ENCODE measurements at places on chromosomes 6 and 20. TPM values are rescaled to one million over a fixed set of nuclear protein-coding genes. Genes with fewer than 3 reads are reported as not detected.
A peak's percentile ranks its signal among the peaks of the same experiment; 100 is the strongest.

DNA sequence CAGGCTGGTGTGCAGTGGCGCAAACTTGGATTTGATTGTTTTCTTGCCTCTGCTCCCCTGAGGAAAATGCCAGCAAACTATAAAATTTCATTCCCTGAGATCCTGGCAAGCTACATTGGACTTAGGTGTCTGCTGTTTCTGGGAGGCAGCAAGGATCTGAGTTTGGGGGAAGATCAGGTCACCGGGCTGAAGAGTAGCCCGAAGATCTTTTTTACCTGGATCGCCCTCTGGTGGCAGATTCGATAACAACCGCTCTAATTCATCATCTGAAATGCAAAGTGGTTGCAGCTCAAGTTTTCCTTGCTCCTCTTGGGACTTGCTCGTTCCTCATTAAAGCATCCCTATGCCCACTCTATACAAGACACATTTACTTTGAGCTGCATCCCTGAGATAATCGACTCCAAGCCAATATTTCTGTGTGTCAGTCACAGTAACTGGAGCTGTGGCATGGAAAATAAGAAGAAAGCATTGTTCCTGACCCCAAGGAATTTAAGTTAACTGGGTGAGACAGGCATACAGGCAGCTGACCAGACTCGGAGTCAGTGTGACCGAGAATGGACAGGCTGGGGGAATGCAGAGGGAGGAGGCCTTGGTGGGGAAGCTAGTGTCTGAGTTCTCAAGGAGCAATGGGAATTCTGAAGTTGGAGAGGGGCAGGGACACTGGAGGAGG lies 131.8 kb upstream of the PROKR2 start:
- no peaks in the 10 kb centered on the region for H3K27me3 ChIP-seq
- H3K27ac ChIP-seq, result no peak overlapping the region
- H3K36me3 ChIP-seq, result no peaks in the 10 kb centered on the region
- H3K4me3 ChIP-seq, result no peak overlapping the region
- no peak for DNase-seq

DNA sequence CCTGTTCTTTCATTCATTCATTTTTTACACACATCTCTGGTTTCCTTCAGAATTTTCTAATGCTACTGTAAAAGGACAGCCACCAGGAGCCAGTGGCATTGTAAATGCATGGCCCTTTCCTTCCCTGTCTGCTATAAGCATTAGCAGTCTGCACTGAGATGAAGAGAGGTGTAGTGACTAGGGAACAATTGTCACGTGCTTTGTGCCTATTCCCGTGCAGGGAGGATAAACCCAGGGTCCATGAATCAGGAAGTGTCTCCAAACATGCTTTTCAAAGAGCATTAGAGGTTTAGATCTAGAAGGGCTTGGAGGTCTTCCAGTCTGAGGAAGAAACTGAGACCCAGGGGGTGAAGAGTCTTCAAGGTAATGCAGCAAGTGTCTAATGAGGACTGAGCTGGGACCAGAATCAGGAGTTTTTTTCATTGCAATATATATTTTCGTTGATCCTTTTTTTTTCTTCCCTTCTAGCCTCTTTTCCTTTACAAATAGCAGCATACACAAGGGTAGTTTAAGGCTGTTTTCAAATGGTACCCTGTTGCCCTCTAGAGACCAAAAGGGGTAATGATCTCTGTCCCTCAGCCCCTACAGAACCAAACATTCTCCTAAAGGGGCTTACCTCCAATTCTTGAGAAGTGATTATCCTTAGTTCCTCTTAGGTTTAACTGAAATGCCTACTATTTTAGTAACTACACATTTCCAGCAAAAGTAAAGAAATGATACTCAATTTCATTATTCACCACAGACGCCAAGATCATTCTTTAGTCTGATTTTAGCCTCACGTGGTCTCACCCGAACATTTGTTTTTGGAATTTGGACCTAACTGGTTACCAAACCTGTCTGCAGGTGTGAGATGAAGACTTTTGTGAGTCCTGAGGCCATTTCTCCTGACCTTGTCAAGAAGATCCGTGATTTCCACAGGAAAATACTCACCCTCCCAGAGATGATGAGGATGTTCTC lies 6.6 kb downstream of the TRIM15 start:
- no peak overlapping the region for H3K27ac ChIP-seq
- peaks cover 19% of the 10 kb centered on the region for H3K27me3 ChIP-seq
- no peaks in the 10 kb centered on the region for H3K36me3 ChIP-seq
- DNase-seq, result no peak

GRCh38 chr20:18388860-18389259 lies 78.0 kb downstream of the DZANK1 start:
- no peaks in the 10 kb centered on the region for H3K36me3 ChIP-seq
- no peaks in the 10 kb centered on the region for H3K4me1 ChIP-seq
- no peak overlapping the region for H3K27ac ChIP-seq
- H3K27me3 ChIP-seq, result no peaks in the 10 kb centered on the region

GRCh38 chr20:47317127-47317895 lies 39.2 kb downstream of the ZMYND8 start:
- H3K27me3 ChIP-seq, result no peaks in the 10 kb centered on the region
- no peak overlapping the region for H3K4me3 ChIP-seq
- peak overlapping the region; percentile 98 for H3K27ac ChIP-seq
- no peaks in the 10 kb centered on the region for H3K36me3 ChIP-seq
- peak; percentile 95 for DNase-seq
- peaks cover 86% of the 10 kb centered on the region for H3K4me1 ChIP-seq

DNA sequence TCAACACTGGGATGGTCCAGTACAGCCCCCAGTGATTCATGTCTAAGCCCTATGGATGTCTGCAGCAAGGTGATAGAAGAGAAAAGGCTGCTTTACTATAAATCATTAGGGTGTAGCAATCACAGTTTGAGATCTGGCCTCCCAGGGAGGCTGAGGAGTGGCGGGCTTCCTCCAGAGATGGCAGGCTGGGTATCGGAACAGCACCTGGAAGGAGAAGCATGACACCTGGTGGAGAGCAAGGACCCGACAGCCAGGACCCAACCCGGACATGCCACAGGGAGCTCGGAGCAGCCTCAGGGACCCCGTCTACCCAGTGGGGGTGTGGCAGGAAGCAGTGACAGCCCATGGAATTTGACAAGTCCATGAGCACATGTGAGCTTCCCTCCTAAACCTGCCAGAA lies 114.8 kb upstream of the CD93 start:
- no peaks in the 10 kb centered on the region for H3K36me3 ChIP-seq
- H3K4me3 ChIP-seq, result no peak overlapping the region
- no peak for DNase-seq
- no peak overlapping the region for H3K27ac ChIP-seq
- H3K4me1 ChIP-seq, result peaks cover 18% of the 10 kb centered on the region

- no peak overlapping the region for H3K4me3 ChIP-seq
- peaks cover 20% of the 10 kb centered on the region for H3K36me3 ChIP-seq
- no peak for DNase-seq
- no peaks in the 10 kb centered on the region for H3K4me1 ChIP-seq
- H3K27ac ChIP-seq, result no peak overlapping the region
Measured at GRCh38 chr20:52152416-52152815, 39.2 kb downstream of the ZFP64 start.

DNA sequence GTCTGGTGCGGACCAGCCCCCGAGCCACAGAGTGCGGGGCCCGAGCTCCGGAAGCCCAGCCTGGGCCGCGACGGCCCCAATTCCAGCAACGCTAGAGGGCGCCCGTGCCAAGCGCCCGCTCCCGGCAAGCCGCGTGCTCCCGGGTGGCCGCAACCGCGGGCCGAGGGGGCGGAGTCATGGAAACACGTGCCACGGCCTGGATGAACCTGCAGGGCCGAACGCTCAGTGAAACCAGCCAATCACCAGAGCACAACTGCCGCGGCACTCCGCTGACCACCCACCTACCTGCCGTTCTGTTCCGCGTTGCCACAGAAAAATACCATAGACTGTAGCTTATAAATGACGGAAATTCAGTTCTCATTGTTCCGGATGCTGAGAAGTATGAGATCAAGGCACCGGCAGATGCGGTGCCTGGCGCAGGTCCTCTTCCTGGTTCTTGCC lies 85.7 kb upstream of the FOXC1 start:
- H3K4me1 ChIP-seq, result peaks cover 26% of the 10 kb centered on the region
- H3K4me3 ChIP-seq, result no peak overlapping the region
- H3K27me3 ChIP-seq, result no peaks in the 10 kb centered on the region
- no peaks in the 10 kb centered on the region for H3K36me3 ChIP-seq
- DNase-seq, result no peak

- H3K4me3 ChIP-seq, result no peak overlapping the region
- H3K36me3 ChIP-seq, result no peaks in the 10 kb centered on the region
- no peak overlapping the region for H3K27ac ChIP-seq
- no peaks in the 10 kb centered on the region for H3K27me3 ChIP-seq
Measured at GRCh38 chr20:18615020-18615650, 27.3 kb downstream of the DTD1 start.

DNA sequence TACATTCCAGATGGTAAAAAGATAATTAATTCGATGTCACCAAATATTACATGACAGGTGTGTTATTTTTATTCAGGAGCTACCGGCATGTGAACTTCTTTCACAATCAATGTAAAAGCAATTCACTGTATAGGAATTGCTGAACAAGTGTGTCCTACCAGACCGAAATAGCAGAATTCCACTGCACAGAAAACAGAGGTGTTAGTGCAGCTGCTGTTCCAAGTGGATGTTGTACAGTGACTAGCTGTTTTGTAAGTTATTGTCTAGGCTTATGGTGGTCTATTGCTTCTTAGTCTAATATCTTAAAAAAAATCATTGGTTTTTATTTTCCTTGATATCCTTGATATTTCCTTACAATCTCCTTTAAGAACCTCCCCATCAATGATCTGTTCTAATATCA lies 107.4 kb downstream of the COL19A1 start:
- no peaks in the 10 kb centered on the region for H3K4me1 ChIP-seq
- no peak overlapping the region for H3K27ac ChIP-seq
- no peaks in the 10 kb centered on the region for H3K36me3 ChIP-seq
- DNase-seq, result no peak
- no peaks in the 10 kb centered on the region for H3K27me3 ChIP-seq
- no peak overlapping the region for H3K4me3 ChIP-seq

Gene MUC22
- not detected for total RNA-seq

- no peak overlapping the region for H3K27ac ChIP-seq
- H3K36me3 ChIP-seq, result no peaks in the 10 kb centered on the region
- no peak for DNase-seq
- H3K27me3 ChIP-seq, result no peaks in the 10 kb centered on the region
- H3K4me3 ChIP-seq, result no peak overlapping the region
Measured at GRCh38 chr20:41054847-41055230, 26.2 kb downstream of the TOP1 start.

Gene TDP2
- total RNA-seq, result 18.5 TPM

GRCh38 chr6:113921299-113921904 lies 49.5 kb downstream of the HDAC2 start:
- peaks cover 5% of the 10 kb centered on the region for H3K4me1 ChIP-seq
- H3K4me3 ChIP-seq, result no peak overlapping the region
- no peaks in the 10 kb centered on the region for H3K36me3 ChIP-seq
- H3K27me3 ChIP-seq, result no peaks in the 10 kb centered on the region

DNA sequence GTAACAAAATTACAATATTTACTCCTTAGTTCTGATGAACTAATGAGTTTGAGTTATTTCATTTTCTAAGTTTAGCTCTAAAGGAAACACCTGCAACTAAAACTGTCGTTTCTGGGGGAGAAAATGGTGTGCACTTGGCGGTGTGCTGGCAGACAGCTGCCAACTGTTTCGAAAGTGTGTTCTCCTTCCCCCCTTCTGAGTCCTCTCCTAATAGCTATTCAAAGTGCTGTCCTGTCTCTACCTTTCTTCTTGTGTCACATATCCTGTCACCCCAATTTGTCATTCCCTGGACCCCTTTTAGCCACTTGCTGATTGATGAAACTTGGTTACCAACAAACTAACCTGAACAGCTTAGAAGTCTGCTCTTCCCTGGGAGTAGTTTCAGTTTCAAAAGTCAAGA lies 4.9 kb upstream of the UBE2J1 start:
- no peaks in the 10 kb centered on the region for H3K27me3 ChIP-seq
- H3K27ac ChIP-seq, result no peak overlapping the region
- H3K36me3 ChIP-seq, result no peaks in the 10 kb centered on the region
- H3K4me3 ChIP-seq, result peak overlapping the region; percentile 12
- DNase-seq, result no peak
- H3K4me1 ChIP-seq, result peaks cover 4% of the 10 kb centered on the region

GRCh38 chr6:63862486-63863198 lies 227.0 kb downstream of the PHF3 start:
- no peak overlapping the region for H3K4me3 ChIP-seq
- H3K27ac ChIP-seq, result no peak overlapping the region
- H3K4me1 ChIP-seq, result no peaks in the 10 kb centered on the region
- no peaks in the 10 kb centered on the region for H3K27me3 ChIP-seq
- no peak for DNase-seq
- H3K36me3 ChIP-seq, result no peaks in the 10 kb centered on the region

DNA sequence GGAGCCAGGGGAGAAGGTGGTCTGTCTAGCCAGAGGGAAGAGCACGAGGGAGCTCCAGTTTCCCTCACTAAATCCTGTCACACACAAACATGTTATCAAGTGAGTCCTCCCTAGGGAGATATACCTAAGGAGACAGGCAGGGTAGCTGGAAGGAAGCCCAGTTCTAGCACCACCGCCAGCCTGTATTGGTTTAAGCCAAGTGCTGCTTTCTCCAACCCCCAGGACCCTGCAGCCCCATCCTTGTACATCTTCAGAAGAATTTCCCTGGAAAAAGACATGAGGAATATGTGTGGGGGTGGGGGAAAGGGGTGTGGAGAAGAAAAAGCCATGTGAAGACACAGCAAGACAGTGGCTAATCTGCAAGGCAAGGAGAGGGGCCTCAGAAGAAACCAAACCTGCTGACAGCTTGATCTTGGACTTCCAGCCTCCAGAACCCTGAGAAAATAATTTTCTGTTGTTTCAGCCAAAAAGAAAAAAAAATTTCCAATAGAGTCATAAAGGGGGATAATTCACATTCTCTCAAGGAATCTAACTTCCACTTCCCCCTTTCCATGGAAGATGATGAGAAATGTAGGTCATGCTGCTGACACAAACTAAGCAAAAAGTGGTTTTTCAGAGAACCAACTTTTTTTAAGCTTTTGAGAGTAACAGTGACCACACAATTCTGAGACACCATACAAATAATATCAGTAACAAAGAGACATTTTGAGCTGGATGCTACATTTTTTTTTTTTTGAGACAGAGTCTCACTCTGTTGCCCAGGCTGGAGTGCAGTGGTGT lies 103.2 kb upstream of the PRDM1 start:
- no peaks in the 10 kb centered on the region for H3K36me3 ChIP-seq
- H3K27ac ChIP-seq, result no peak overlapping the region
- DNase-seq, result no peak
- H3K27me3 ChIP-seq, result peaks cover 9% of the 10 kb centered on the region

GRCh38 chr6:53504512-53504911 lies 40.4 kb downstream of the GCLC start:
- DNase-seq, result no peak
- no peaks in the 10 kb centered on the region for H3K27me3 ChIP-seq
- peaks cover 47% of the 10 kb centered on the region for H3K36me3 ChIP-seq
- H3K4me3 ChIP-seq, result no peak overlapping the region
- no peak overlapping the region for H3K27ac ChIP-seq

GRCh38 chr20:5886788-5887187 lies 63.5 kb downstream of the TRMT6 start:
- H3K4me3 ChIP-seq, result no peak overlapping the region
- no peaks in the 10 kb centered on the region for H3K27me3 ChIP-seq
- H3K27ac ChIP-seq, result peak overlapping the region; percentile 87
- no peaks in the 10 kb centered on the region for H3K4me1 ChIP-seq
- no peaks in the 10 kb centered on the region for H3K36me3 ChIP-seq

GRCh38 chr6:31268369-31268765 lies 3.5 kb downstream of the HLA-C start:
- no peak overlapping the region for H3K27ac ChIP-seq
- H3K27me3 ChIP-seq, result no peaks in the 10 kb centered on the region
